ENCODE measurements at places on chromosomes 11 and 22.

DNA sequence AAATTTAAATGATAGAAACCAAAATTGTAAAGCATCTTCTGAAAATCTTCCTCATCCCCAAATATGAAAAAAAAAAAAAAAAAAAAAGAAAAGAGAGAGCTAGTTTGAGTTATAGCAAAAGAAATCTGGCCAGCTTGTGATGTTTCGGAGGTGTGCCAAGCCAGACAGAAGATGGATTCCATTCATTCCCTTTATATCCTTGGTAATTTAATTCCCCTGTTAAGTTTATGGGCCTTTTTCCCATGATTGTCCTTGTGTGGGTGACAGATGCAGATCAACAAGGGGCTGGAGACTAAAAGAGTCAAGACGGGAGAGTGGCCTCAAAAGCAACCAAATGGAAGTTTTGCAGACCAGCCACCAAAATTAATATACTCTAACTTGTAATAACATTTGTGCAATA lies 47.6 kb upstream of the PARVA start:
- DNase-seq: no peak

GRCh38 chr11:44426119-44426518 lies 116.2 kb upstream of the ALX4 start:
- no peak for DNase-seq

DNA sequence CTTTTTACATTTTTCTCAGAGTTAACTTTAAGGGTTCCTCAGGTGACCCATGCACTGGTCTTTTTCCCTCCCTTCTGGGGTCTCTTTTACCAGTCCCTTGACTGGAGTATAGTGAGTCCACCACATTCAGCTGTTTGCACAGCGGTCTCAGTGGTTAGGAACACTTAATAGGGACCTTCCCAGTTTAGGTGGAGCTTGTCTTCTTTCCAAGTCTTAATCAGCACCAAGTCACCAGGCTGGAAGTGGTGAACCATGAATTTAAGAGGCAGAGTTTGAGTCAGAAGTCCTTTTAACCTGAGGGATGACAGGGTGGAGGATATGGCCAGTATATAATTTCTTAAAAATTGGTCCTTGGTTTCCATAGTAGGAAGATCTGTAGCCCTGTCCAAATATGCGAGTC lies 349.7 kb upstream of the MPPED2 start:
- no peak for DNase-seq

DNA sequence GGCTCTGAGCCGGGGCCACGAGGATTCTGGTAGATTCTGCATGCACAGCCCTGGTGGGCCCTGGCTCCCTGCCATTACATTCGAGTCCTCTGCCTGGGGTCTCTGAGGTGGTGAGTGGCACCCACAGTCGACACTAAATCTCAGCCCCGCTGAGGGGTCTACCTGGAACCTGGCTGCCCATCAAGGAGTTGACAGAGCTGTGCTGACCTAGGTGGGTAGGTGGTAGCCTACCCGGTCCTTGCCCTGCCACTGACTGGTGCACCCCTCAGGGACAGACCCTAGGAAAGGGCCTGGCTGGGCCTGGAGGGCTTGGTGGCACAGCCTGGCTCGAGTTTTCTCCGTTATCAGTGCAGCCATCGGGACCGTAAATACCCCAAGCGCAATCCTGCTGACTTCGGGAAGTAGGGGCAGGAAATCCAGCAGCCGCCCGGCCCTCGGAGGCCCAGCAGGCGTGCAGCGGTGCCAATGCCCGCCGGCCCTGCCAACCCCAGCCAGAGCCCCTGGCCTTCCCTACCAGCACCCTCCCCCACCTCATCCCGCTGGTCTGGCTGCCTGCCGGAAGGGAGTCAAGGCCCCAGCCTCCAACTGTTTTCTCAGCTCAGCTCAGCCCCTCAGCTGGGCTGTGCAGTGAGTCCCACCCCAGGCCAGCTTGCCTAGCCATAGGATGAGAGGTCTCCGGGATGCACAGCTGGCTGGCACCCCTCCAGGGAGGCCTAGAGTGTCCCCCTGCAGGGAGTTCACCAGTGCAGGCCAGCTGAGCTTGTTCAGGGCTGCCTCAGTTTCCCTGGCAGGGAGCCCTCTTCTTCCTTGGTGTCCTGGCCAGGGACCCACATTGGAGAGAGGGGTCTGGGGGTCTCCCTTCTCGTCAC lies 80.4 kb upstream of the KCNQ1OT1 start:
- DNase-seq: no peak

DNA sequence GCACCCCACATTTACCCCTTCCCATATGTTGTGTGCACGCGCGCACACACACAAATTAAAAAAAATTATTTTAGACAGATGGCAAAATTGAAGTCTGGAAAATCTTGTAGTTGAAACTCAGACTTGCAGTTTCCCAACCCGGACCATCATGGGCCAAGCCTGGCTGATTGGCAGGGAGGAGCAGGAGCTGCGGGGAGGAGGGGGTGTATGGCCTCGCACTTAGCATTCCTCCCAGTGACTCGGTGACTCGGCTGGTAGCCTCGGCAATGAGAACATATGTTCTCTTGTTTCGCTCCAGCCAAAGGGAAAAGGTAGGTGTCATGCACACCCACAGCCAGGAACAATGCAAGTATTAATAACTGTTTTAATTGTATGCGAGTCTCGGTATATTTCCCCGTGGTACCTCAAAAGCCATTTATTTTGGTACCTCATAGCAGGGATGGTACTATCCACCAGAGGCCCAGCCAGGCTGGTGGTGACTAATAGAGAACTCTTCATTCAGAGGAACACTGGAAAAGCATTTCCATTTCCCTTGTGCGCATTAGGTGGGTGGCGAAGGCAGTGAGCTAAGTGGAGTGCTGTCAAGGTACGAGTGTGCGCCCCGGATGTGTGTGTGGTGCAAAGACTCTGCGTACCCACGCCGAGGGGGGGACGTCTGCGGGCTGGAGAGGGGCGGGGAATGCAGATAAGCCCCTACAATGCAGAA lies 92.5 kb downstream of the DSCAML1 start:
- no peak for DNase-seq

GRCh38 chr11:133621611-133622010 lies 89.3 kb upstream of the OPCML start:
- no peak for DNase-seq
